ENCODE measurements at places on chromosomes 7 and 10. TPM values are rescaled to one million over a fixed set of nuclear protein-coding genes. Genes with fewer than 3 reads are reported as not detected.
A peak's percentile ranks its signal among the peaks of the same experiment; 100 is the strongest.

- DNase-seq, result no peak
These were observed 1153.3 kb downstream of the SORCS1 start for GRCh38 chr10:106011250-106011649.

GRCh38 chr10:35274498-35275060, 61.7 kb upstream of the CCNY start:
- no peak for DNase-seq

DNA sequence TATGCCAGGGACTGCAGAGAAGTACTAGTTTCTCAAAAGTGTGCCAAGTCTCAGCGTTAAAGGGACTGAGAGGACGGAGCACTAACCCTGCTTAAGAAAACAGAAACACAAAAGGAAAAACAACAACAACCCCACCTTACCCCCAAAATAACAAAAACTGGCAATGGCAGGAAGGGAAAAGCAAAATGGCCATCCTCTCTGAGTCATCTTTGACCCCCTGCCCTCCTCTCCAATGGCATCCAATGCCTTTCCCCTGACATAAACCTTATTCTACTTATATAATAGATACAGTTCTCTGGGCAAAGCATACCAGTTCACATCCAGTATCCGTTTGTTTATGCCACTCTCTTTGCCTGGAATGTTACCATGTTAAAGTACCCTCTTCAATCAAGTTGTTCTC, 1.6 kb downstream of the POLR1F start:
- DNase-seq, result no peak

Gene CFTR
- not detected for total RNA-seq

DNA sequence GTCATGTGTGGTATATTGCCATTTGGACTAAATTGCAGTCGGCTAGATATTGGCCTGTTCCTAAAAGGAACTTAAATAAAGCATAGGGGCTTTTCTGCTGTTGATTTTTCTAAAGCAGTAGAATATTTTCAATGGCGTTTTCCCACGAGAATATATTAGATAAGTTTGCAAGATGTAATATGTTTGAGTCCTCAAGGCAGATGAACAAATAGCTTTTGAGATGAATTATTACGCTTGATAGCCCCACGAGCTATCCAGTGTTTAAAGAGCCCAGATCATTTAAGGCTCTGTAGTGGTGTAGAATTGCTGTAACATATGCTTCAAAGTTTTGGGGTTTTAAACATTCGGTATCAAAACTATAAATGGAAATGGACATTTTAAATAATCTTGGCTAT, 2.9 kb downstream of the CELF2 start:
- DNase-seq, result no peak

- DNase-seq, result peak; percentile 80
These were observed at the start of gene AHR for GRCh38 chr7:17298102-17298839. Gene AHR (plus strand): TSS chr7:17298652. CDS start chr7:17299265, 613 bp downstream.

- no peak for DNase-seq
These were observed 102.7 kb downstream of the ANKRD7 start for GRCh38 chr7:118327174-118327573.

Gene HMX2
- total RNA-seq, result not detected

- DNase-seq, result peak; percentile 35
These were observed 37.0 kb upstream of the MINDY3 start for GRCh38 chr10:15897287-15897686.

- DNase-seq, result no peak
These were observed 339.9 kb downstream of the CXCL12 start for GRCh38 chr10:44045020-44045419.

- DNase-seq, result peak; percentile 46
These were observed 88.6 kb downstream of the LYZL1 start for GRCh38 chr10:29377333-29377961.

- DNase-seq, result no peak
These were observed 35.4 kb downstream of the CCDC186 start for GRCh38 chr10:114138581-114138980.

Gene CPA2
- total RNA-seq, result not detected

Gene FRMPD2
- not detected for total RNA-seq

GRCh38 chr10:99279626-99280111, 44.0 kb upstream of the HPSE2 start:
- DNase-seq, result peak; percentile 88

Gene SYT15B
- total RNA-seq, result 0.39 TPM

DNA sequence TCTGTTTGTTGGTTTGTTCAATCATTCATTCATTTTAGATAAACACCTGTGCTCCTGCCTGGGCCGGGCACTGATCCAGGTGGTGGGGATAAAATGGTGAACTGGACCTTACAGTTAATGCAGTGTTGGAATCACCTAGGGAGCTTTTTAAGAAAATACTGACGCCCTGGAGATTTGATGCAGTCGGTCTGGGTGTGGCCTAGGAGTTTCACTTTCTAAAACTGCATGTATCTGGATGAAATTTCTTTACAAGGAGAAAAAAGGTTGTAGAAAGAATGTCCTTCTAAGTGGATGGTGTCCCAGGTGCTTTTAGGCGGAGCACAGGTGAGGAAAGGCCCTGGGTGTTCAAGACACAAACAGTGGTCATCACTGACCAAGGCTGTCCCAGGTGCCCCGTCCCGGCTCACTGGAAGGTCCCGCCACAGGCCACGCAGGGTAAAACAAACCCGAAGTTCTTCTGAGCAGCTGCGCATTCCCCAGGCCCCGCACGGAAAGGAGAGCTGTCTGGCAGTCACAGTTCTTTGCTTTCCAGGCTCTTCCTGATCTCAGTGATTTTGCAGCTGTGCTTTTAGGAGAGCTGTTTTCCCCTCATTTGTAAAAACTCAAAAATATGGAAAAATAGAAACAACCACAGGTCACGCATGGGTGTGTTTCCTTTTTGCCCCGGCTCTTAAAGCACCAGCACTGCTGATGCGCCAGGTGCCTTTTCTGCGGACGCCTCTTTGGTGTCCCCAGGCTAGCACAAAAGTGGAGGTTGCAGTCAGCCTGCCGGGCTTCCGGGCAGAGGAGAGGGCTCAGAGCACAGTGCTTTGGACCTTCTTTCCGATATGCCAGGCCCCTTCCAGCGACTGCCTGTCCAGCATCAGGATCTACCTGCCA, 161.9 kb downstream of the GRK5 start:
- DNase-seq, result no peak

DNA sequence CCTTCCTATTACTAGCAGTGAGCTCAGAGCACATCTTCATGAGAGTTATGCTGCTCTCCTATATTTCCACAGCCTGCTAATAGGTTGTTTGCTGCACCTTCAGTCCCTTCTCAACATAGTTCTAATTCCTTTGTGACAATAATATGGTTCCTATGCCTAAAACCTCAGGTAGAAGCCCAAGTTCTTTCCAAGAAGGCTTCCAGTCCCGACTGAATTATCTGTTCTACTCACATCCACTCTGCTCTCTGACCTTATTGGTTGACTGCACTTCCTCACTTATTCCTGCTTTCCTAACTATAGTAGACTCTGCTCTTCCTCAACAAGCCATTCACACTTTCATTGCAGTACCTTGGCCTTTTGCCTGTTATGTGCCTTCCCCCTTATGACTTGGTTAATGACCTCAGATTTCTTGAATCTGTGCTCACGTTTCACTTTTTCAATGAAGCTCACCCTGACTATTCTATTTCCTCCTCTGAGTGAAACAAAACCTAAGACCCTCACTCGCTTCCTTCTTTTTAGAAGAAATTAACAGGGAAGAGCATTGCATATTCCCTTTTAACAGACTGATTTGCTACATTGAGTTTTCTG, 132.7 kb downstream of the MDFIC start:
- DNase-seq, result no peak

Gene KNDC1
- total RNA-seq, result 0.74 TPM
